ENCODE measurements at places on chromosomes 6 and 20.

DNA sequence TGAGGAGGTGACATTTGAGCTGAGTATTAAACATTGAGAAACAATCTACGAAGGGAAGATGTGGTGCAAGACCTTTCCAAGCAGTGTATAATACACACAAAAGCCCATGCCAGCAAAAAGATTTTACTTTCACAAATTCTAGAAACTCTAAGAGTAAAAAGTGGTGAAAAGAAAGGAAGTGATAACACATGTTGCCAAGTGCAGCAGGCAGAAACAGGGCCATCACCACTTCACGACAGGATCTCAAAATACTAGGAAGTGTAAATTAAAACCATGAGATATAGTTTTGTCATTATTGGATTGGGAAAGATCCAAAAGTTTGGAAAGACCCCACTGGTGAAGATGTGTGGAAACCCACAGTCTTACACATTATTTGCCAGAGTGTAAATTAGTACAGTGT lies 1.7 kb upstream of the ENTPD6 start:
- DNase-seq, result no peak

DNA sequence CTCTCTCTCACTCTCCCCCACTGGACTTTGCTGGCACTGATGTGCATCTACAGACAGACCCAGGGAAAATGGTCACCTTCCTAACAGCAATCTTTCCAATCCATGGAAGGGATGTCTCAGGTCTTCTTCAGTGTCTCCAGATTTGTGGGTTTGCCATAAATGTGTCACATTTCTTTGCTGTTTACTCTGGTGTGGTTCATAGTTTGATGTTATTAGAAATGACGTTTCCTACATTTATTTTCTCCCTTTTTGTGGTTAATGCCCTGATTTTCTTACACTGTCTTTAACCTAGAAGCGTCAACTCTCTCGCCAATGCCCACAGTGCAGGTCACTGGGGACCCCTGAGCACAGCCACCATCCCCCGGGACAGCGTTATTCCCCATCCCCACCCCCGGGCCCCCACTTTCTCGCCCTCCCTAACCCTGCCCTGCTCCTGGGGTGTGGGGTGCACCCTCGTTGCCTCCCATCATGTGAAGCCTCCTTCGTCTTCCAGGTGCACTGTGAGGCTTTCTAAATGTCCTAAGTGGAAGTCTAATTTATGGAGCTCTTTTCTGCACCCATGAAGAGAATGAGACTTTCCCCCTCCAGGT lies 86.5 kb downstream of the YTHDF1 start:
- no peak for DNase-seq

GRCh38 chr6:169370054-169370453 lies 116.4 kb upstream of the THBS2 start:
- DNase-seq, result no peak

- no peak for DNase-seq
These were observed 97.6 kb downstream of the FIG4 start for GRCh38 chr6:109788687-109789086.

DNA sequence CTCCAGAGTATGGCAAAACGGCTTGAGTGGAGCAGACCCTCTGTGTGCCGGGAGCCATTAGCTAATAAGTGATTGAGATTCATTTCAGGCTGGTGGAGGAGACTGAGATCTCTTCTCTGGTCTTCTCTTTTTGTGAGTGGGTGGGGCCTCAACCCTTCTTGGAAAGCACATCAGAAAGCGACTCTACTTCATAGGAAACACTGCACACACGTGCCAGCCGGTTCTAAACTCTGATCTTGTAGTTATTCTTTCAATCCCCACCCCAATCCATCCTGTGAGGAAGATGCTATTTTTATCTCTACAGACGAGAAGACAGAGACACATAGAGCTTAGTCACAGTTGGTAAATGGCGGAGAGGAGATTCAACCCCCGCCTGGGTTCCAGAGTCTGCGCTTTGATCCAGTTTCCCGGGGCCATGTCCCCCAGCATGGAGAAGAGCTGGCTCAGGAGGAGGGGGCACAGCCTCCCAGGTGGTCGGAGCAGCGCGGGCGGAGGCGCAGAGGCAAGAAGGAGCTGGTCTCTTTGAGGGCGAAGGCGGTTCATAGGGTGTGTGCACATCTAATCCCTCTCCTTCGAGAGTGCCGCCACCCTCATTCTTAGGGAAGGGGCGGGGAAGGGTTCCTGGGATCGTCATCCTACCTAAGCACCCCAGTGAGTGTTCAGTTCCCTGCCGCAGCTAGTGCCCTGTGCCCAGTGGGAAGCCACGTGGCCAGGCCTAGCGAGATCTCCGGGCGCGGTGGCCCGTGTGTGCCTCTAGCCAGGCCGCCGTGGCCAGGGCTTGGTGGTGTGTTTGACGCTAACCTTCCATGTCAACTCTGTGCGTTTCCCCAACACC lies 49.0 kb upstream of the TAGAP start:
- DNase-seq, result no peak

DNA sequence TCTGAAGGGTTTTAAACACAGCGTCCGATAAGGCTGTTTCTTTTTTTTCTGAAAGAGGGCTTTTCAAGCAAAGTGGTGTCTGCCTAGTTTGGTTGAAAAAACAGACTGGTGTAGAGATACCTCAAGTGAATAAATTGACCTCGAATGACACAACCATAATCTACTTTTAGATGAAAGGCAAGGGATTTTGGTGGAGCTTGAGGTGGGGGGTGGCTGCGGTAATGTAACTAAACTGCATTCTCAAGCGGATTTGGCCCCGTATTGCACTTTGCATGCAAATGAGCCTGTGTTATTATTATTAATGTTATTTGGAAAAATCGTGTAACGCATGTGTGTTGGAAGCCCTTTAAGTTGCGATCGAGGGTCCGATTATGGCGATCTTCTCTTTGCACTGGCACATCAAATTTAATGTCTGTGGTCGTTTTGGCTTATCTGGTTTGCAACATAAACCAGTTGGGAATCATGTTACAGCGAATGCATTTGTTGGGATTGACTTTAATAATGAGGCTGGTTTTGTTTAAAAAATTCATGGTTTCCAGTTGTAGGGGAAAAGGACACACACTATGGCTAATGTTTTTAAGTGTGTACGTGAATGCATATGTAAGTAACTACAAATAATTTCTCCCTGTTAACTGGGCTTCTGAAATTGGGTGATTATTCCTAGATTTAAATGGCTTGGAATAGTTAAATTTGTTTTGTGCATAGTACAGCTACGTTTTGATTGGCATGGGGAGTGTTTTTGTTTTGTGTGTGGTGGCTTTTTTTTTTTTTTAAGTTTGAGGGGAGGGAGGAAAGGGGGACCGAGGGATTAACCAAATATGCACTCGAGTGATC lies 1.0 kb downstream of the JARID2 start:
- no peak for DNase-seq

GRCh38 chr6:42140756-42141602 lies 1.4 kb downstream of the C6orf132 start:
- DNase-seq, result no peak

GRCh38 chr6:164763788-164764187 lies 545.6 kb downstream of the C6orf118 start:
- DNase-seq, result no peak

DNA sequence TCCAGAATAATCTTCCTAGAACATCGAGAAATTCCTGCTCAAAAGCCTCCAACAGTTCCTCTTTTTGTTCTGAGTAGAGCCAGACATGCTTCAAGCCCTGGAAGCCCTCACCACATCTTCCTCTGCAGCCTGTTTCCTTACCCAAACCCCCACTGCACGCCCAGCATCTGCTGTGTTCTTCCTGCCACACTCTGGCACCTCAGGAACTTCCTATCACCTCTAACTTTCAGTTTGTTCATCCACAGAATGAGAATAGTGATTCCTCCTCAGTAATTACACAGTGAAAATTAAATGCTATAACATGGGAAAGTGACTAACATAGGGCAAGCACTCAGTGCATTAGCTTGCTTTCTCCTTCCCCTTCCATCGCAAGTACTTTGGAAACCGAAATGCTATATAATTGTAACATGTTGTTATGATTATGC lies 26.3 kb downstream of the C6orf89 start:
- DNase-seq, result no peak

- peak; percentile 38 for DNase-seq
These were observed 49.1 kb downstream of the MAP3K7 start for GRCh38 chr6:90537723-90538258.

DNA sequence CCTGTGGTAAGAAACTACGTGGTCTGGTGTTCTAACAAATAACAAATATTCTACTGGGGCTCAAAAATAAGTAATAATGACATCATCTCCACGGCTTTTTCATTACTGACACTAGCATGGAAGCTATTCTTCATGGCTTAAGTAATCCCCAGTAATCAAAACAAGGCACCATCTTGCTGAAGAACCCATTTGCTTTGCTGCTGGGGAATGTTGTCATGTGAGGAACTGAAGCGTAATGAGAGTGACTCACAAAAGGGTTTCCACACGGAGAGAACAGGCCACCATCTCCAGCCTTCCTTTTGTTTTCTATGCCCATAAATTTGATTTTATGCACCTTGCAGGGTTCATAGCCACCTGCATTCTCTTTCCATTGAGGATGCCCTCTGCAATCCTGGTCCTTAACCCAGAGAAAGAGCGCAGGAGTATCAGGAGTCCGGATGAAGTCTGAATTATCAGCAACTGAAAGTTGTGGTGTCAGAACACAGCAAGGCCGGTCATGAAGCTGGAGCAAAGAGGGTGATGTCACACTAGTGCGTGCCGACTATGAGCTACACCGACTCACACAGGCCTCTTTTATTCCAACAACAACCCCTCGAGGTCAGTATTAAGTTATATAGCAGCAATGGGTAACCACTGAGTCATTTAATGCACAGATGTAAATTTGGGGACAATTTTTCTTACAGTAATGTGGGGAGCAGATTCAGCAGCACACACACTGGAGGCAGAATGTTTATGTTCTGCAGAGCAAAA lies 173.7 kb upstream of the SSTR4 start:
- DNase-seq, result peak; percentile 31

Data from HS-5 (cell line).